T-cell (primary cell): ENCODE measurements at places on chromosomes 7 and 10.
A peak's percentile ranks its signal among the peaks of the same experiment; 100 is the strongest.

DNA sequence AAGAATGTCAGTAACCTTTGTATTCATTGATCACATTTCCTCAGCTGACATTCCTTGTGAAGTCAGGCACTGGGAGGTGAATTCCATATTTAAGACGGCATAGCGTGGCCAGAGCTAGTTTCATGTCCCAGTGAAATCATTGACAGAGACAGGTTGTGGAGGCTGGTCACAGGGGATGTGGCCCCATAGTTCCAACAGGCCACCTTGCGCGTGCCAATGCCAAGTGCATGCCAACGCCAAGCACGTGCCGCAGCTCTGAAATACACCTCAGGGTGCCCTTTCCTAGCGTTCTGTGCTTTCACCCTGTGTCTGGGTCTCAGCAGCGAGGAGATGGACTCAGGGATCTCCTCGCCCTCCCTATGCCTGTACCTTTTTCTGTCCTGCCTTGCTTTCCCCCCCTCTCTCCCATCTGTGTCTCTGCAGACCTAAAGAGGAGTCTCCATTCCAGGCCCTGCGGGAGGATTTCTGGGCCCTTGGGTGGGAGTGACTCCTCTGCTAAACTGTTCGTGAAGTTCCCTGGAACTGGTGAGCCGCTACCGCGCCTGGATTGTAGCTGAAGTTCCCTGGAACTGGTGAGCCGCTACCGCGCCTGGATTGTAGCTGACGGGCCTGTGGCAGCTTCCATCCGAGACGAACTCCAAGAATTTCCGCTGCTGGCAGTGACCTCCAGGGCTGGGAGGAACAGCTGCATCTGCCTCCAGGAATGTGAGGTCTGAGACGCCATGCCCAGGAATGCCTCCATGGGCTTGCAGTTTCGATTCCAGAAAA is 19.7 kb downstream of the AQP1 start:
- DNase-seq = no peak

- peak; percentile 26 for DNase-seq
Observed at GRCh38 chr7:149414745-149415390, 46.0 kb downstream of the ZNF777 start.

DNA sequence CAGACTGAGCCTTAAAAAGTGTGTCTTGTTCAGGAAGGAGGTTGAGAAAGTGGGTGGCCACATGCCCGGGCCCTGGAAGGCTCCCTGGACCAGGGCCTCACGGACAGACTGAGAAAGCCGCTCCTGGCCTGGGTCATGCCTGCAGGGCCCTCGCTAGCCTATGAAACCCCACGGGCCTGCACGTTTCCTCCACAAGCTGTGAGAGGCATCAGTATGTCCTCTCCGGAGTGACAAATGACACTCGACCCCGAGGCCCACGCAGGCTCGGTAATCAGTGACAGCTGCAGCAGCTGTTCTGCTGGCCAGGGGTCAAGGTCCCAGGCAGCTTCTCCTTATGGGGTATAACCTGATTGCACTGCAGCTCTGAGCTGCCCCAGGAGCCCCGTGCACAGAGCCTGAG is 47.6 kb downstream of the ASB13 start:
- DNase-seq = no peak

DNA sequence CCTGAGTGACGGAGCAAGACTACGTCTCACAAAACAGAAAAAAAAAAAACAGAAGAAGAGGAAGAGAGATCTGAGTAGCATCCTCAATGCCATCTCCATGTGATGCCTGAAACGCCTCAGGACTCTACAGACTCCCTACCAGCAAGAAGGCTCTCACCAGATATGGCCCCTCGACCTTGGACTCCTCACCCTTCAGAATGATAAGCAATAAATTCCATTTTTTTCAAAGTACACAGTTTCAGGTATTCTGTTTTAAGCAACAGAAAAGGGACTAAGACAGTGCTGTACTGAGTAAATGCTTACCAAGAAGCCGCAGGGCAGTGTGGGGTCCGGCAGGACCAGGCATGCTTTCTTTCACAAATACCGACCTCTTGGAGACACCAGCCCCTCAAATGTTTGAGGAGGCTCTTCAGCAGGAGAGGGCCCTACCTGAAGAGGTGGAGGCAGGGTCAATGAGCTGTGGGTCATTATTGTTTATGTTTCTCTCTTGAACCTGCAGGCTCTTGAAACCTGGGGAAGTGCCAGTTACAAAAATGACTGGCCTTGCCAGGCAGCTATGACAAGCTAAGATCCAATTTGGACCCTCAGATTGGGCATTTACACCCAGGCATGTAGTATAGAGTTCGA is 204.1 kb upstream of the LYZL1 start:
- DNase-seq = no peak

- DNase-seq = no peak
Observed at GRCh38 chr10:73979141-73979808, 18.6 kb upstream of the VCL start.
